Stimulated activated CD8-positive, alpha-beta memory T cell treated with anti-CD3 and anti-CD28 coated beads, Interleukin-4, amount 100 ng/mL, for 24 hours (primary cell): ENCODE measurements at places on chromosomes 6 and 20.

GRCh38 chr20:20184706-20185105 lies 132.4 kb downstream of the CFAP61 start:
- DNase-seq: no peak

DNA sequence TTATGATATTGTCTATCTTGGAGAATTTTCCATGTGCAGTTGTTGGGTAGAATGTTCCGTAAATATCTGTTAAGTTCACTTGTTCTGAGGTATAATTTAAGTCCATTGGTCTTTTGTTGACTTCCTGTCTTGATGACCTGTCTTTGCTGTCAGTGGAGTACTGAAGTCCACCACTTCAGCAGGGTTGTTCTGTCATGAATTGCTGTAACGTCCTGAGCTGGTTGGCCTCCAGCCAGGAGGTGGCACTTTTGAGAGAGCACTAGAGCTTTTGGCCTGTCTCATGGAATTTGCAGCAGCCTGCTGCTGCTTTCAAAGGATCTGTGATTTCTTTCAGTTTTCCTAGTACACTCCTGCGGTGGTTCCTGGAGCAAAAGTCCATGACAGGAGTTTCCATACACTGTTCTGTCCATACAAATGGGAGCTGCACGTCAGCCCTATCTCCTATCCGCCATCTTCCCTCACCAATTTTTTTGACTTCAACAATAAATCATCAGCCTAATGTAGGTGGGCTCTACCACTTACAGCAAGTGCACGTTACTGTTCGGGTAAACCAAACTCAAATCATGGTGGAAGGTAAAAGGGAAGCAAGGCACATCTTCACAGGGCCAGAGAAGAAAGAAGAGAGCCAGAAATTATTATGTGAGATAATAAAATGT lies 46.9 kb upstream of the TRERF1 start:
- DNase-seq: no peak

DNA sequence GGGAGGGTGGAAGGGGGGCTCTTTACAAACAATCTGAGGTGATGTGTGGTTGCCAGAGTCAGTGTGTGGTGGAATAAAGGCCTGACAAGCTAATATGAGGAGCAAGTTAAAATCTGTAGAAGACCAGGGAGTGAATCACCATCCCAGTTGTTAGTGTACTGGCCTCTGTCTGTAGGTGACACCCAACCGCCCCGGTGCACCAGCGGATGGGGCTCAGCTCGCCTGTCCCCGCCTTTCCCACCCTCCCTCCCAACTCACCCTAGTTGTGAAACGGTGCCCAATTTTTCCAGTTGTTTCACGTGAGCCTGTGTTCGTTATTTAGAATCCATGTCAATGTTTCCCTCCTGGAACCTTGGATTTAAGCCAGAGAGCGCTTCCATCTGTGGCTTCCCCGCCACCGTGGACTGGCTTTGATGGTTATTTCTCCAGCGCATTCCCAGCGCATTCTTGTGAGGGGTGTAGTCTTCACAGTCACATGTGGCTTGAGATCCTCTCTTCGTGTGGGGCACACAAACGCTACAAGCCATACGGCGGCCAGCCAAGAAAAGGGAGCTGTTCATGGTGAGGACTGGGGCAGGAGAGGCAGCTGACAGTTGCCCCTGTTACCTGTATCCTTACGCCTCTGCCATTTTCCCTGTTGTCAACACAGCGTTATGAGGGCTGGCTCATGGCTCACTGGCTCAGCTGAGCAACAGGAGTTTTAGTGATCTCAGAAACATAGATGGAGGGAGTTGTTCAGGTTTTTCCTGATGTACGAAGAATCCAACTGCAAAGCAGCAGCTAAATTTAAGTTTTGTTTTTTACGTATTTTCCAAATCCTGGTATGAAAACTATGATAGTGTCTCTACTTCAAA lies 137.6 kb downstream of the ZDHHC14 start:
- no peak for DNase-seq

DNA sequence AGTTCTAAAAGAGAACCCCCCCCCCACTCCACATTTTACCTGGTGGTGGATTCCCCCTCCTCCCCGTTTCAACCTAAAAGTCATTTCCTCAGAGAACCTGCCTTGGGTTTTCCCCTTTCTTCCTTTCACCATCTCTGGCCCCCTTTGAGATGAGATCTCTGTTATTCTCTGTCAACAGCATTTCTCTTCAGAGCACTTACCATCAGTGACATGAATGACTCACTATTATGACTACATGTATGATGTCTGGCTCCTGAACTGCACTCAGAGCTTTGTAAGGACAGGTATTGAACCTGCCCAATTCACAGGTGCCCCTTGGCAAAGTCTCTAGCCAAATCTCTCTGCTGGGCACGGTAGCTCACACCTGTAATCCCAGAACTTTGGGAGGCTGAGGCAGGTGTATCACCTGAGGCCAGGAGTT lies 61.4 kb upstream of the JARID2 start:
- DNase-seq: no peak

GRCh38 chr6:87653074-87653962 lies 48.7 kb downstream of the AKIRIN2 start:
- DNase-seq: no peak

DNA sequence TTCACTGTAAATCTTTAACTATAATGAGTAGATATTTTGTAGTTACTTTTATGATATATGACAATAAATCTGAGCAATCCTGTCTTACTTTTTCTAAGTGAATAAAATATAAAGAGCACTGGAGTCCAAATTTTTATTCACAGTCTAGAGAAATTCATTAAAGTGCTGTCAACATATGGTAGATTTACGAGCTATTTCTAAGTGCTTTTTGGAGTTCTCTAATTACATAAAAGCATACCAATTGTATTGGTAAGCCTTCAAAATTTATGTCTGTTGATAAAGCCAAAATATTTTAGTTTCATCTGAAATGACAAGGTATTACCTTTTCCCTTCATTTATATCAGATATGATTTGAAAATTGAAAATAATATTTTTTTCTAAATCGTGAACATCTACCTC lies 75.4 kb downstream of the MAN1A1 start:
- DNase-seq: no peak

DNA sequence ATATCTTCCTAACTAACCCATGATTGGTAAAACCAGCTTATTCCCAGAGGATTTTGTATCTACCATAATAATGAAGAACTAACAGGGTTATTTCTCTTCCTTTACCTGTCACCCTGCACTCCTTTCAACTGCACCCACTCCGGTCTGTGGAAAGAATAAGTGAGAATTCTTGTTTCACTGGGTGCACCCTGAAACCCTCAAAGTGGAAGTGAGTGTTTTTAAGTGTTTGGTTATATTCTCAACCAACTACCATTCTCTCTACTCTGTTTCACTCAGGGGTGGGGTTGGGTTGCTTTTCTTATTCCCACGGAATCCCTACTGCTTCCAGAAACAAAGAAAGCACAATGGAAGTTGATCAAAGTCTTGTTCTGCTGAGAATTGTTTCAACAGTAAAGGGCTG lies 42.6 kb upstream of the KHDRBS2 start:
- DNase-seq: no peak

- no peak for DNase-seq
Observed at GRCh38 chr20:51899674-51900073, 97.4 kb upstream of the SALL4 start.

DNA sequence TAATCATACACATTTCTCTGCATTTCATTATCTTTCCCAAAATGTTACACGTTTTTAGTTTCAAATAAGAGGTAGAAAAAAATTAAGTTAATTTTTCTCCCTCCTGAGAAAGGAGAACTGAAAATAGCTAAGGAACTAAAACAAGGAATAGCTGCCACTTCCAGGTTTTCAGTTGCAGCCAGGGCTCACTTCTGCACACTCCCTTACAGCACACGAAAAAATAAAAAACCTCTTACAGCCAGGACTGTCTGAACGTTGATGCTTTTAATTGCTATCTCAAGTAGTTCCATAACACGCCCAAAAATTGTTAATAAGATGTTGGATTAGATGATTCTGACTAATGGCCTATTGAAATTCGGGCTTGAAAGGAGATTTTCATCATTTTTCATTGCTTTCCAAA lies 153.7 kb upstream of the THBS2 start:
- no peak for DNase-seq

DNA sequence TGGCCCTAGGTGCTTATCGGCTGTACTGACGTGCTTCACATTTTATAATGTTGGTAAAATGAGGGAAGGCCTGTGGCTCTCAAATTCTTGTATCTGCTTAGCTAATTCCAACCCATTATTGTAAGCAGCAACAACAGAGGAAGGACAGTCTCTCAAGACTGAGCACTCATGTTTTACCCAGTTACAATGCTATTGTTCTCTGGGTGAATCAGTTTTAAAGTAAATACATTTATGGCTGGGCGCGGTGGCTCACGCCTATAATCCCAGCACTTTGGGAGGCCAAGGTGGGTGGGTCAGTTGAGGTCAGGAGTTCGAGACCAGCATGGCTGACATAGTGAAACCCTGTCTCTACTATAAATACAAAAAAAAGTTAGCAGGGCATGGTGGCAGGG lies 194.6 kb downstream of the PRKN start:
- no peak for DNase-seq

DNA sequence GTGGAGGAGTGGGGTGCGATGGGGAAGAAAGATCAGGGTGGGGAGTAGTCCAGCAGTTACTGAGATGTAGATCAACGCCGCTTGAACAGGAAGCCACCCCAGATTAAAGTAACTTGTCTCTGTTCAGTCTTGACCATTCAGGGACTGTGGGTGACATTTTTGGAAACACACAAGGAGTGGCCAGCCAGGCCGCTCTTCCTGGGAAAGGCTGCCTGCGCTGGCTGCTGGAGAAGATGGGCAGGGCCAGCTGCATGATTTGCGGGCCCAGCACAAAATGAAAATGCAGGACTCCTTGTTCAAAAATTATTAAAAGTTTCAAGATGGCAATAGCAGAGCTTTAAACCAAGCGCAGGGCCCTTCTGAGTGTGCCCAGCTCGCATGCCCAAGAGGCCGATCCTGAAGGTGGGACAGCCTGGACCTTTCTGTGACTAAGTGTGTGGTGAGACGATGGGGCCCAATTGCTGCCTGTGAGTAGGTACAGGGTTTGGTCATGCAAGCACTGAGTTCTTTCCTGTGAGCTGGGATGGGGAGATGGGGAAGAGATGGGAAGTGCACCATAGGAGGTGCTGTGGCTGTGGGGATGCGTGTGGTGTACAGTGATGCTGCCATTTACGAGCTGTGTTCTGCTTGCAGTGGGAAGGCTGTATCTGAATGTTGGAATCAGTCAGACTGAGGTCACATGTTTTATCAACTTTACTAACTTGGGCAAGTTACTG lies 51.3 kb downstream of the DAAM2 start:
- no peak for DNase-seq

DNA sequence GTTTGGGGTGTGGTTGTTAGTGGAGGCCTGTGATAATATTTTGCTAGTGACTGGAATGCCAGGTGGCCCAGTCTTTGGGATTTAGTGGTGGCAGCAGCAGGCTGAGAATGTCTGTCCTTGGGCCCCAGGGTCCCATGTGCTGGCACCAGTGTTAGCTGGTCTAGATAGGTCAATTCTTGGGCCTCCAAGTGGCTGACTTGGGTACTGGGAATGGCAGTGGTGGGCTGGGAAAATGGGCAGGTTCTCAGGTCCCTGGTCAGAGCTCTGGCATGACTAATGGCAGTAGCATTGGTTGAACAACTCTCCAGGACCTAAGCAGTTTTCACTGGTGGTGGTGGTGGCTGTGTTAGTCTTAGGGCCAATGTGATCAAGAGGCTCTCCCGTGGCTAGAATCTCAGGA lies 50.3 kb downstream of the OLIG3 start:
- DNase-seq: no peak

DNA sequence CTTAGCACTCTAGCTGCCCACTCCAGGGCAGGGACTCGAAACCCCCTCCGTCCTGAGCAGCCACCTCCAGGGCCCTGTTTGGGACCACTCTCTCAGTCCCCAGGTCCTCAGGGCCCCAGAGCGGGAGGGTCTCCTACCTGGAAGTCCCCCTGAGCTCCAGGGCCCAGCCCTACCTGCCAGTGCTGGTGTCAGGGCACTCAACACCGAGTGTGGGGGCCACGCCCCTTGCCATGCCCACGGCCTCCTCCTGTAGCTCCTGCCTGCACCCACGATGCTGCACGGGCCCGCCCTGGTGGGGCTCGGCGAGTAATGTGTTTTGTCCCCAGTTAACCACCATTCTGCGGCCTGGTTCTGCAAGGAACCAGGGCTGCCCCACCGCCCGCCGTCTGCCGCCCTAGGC lies 21.5 kb downstream of the SPDEF start:
- no peak for DNase-seq

DNA sequence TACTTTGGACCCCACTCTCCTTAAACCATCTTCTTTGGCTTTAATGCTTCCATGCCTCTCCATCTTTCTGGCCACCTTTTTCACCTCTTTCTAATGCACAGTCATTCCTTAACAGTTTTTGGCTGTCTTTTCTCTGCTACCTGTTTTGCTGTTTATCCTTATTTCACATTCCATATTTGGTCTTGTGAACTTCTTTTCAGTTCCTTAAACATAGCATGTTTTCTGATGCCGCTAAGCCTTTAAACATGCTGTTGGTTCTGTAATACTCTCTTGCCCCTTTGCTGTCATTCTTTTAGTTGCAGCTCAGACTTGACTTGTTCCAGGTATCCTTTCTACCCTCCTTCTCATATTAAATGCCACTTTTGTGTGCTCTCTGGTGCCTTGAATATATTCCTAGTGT lies 35.8 kb downstream of the TOP1 start:
- DNase-seq: no peak

GRCh38 chr6:112744827-112745226 lies 397.7 kb downstream of the RFPL4B start:
- no peak for DNase-seq

GRCh38 chr20:24675651-24676352 lies 206.4 kb downstream of the SYNDIG1 start:
- DNase-seq: no peak

DNA sequence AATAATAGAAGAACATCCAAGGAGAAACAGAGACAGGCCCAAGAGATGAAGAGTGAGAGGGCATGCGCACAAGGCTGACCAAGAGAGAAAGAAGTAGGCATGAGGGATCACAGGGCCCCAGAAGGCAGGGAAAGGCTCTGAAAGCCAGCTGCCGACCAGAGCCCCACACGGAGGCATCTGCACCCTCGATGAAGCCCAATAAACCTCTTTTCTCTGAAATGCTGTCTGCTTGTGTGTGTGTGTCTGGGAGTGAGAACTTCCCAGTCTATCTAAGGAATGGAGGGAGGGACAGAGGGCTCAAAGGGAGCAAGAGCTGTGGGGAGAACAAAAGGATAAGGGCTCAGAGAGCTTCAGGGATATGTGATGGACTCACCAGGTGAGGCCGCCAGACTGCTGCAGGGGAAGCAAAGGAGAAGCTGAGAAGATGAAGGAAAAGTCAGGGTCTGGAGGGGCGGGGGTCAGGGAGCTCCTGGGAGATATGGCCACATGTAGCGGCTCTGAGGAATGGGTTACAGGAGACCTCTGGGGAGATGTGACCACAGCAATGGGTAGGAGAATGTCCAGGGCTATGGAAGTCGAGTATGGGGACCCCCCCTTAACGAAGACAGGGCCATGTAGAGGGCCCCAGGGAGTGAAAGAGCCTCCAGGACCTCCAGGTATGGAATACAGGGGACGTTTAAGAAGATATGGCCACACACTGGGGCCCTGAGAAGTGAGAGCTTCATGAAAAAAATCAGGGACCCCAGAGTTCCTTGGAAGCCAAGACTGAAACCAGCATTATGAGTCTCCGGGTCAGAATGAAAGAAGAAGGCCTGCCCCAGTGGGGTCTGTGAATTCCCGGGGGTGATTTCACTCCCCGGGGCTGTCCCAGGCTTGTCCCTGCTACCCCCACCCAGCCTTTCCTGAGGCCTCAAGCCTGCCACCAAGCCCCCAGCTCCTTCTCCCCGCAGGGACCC lies 981 bp upstream of the TNF start:
- no peak for DNase-seq
